ENCODE measurements at places on chromosomes 7 and 10. TPM values are rescaled to one million over a fixed set of nuclear protein-coding genes. Genes with fewer than 3 reads are reported as not detected.

DNA sequence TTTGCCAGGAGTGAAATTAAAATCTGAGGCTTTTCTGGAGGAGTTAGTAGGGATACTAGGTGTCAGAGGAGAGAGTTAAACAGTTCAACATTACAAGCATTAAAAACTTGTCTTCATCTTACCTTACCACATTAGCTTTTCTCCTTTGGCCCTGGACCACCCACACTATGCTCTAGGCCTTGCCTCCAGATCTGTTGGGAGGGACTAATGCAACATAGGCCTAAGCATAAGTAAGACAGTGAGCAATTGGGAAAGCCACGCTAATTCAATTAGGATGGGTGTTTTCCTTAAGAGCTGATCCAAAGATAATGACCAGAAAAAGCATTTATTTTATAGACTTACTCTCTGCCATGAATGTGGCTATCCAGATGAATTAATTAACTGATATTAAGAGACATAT lies 158.9 kb downstream of the ELMO1 start:
- no peak for DNase-seq

DNA sequence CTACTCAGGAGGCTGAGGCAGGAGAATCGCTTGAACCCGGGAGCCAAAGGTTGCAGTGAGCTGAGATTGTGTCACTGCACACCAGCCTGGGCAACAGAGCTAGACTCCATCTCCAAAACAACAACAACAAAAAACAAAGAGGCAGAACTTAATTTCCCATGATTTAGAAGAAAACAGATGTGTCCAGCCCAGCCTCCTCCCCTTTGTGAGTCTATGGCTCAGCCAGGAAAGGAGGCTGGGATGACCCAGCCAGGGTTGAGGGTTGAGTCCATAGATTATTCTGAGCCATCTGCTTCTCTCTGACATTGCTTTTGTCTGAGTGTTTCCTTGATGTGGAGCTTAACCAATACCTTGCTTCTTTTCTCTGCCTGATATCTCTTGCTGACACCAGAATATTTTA lies 994.1 kb downstream of the TYW1 start:
- no peak for DNase-seq

The NEUROG3 gene
- not detected for total RNA-seq

DNA sequence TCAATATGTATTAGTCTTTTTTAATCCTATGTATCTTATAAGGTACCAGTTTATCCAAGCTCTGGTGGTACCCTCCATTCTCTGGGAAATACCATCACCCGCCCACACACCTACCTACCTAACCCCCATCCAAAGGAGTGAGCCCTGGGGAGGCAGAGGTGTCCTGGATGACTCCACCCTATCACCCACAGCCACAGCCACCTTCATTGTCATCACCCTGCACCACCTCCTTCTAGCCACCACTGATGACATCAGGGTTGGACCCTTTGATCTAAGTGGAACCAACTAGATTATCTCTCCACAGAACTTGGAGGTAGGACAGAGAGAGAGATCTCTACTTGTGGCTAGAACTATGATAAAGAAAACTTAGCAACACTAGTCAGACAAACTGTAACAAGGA lies 259.4 kb downstream of the PARD3 start:
- DNase-seq = no peak

The TMEM26 gene
- 0.23 TPM for total RNA-seq

DNA sequence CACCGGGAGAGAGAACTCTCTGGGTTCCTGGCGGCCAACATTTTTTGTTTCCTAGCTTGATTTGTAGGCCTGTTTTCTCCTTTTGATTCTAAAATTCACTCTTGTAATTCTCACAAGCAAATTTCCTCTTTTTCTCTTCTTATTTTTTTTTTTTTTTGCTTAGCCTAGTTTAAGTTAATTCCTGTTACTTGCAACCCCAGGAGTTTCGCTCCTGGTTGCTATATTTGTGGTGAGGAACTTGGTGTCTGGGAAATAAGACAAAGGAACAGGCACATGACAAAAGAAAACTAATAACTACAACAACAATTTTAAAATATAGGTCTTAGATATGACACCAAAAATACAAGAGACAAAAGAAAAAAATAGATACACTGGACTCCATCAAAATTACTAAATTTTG lies 6.7 kb downstream of the AOAH start:
- no peak for DNase-seq

The TRIM50 gene
- not detected for total RNA-seq

- no peak for DNase-seq
Observed at GRCh38 chr10:78433766-78434535, 400.3 kb downstream of the RPS24 start.

Data from endothelial cell of umbilical vein (primary cell).